ENCODE measurements at places on chromosomes 7 and 10.

DNA sequence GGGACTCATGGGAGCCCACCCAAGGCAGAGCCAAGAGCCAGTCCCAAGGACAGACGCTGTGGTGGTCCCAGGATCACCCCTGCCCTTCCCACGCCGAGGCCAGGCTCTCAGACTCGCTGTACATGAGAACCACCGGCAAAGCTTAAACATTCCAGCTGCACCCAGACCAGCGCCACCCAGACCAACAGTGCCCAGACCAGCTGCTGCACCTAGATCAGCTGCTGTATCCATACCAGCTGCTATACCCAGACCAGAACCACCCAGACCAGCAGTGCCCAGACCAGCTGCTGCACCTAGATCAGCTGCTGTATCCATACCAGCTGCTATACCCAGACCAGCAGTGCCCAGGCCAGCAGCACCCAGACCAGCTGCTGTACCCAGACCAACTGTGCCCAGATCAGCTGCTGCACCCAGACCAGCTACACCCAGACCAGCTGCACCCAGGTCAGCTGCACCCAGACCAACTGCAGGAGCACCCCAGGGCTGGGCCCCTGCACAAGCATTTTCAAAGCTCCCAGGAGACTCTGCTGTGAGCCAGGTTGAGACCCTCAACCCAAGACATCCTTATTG, 47.9 kb upstream of the CNPY1 start:
- no peak for DNase-seq

GRCh38 chr7:137354961-137355360, 11.4 kb upstream of the PTN start:
- no peak for DNase-seq

- no peak for DNase-seq
These were observed 208.2 kb downstream of the SNX13 start for GRCh38 chr7:17732083-17732482.

GRCh38 chr7:70353330-70353945, 755.2 kb downstream of the AUTS2 start:
- DNase-seq: peak; percentile 27

DNA sequence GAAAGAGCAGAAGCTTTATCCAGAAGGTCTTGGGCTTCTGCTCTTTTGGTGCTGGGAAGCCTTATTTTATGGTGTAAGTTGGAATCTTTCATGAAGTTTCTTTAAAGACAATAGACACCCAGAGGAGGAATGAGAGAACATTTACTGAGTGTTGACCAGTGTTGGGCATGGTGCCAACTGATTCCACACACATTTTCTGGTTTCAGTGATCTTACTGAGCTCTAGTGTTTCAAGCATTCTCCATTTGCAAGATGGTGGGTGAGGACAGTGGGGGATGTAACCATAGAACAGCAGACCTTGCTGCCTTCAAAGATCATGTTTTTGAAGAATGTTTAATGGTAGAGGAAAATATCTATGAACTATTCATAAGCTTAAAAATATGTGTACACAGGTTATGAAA, 114.6 kb downstream of the LRMDA start:
- no peak for DNase-seq

DNA sequence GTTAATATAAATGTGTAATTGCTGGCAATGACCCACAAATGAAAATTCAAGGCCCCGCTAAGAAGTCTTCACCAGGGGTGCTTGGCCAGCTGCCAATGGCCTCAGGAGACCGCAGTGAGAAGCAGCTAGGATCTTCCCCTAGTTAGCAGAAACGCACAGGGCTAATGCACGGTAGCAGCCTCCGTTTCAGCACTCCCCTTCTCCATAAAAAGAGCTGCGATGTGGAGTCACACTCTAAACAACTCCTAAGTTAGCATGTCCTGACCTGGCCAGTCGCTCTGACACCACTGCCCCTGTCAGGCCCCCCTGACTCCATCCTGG, 139.0 kb downstream of the SEPTIN14 start:
- DNase-seq: no peak

DNA sequence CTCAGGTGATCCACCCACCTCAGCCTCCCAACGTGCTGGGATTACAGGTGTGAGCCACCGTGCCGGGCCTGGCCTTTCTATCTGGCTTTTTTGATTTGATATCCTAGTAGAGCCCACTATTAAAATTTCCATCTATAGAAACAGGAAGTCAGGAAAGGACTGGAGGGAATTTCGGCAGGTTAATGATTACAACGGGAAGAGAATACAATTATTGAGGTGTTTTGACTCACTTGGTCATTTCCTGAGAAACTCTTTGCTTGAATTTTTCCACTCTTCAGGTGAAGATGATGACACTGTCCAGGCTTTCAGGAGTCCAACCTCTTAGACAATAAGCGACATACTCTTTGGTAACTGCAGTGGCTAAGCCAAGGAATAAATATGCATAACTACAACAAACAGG, 1.1 kb upstream of the MKLN1 start:
- DNase-seq: no peak

DNA sequence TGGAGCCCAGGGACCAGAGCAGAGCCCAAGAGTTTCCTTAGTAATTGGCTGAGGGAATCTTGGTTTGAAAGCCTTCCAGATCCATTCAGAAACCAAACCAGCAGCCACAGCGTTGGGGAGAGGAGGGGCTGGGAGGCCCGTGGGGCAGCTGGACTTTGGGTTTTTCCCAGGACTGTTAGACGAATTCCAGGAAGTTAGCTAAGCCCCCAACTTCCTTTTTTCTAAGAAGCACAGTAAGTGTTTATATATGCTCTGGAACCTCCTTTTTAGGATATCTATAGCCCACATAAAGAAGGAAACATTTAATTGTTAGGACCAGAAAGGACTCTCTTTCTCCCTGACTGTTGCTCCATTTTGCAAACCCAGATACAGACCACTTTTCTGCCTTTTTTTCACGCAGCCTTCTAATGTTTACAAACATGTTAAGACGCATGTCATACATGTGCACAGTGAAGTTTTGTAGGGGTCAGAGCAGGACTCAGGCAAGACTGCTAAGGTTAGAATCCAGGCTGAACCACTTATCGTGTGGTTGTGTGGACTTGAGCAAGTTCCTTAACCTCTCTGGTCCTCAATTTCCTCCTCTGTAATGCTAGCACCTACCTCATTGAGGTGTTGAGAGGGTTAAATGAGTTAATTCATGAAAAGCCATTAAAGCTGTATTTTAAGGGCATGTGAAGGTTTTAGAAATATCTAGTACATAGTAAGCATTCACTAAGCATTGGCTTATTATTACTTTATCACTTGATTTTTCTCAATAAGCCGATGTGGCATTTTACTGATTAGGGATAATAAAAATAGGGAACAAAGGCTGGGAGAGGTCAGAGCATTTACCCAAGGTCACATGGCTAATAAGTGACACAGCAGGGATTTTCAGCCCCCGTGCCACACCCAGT, 42.4 kb downstream of the TBATA start:
- no peak for DNase-seq

GRCh38 chr7:100476101-100476780, 2.8 kb downstream of the TSC22D4 start:
- DNase-seq: no peak

- peak; percentile 57 for DNase-seq
These were observed 55.0 kb upstream of the VWDE start for GRCh38 chr7:12458520-12459131.

GRCh38 chr10:609868-610545, 79.5 kb downstream of the DIP2C start:
- no peak for DNase-seq

DNA sequence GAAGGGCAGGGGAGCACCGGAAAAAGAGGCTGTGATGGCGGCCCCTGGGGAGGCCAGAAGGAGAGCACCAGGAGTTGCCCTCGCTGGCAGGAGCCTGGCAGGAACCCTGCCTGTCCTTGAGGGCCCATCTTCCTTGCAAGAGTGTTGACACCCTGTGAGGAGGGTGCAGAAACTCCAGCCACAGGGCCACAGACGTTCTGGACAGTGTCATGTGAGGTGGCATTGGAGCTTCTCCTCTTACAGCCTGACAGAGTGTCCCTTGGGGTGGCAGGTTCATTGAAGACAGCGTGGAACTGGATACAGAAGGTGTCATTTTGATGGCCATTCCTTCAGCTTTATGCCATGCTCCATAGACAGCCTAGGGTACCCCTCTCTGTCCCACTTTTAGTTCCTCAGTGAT, 54.2 kb downstream of the RBM20 start:
- DNase-seq: no peak

- DNase-seq: peak; percentile 65
These were observed 304.5 kb upstream of the LRRN3 start for GRCh38 chr7:110786328-110786965.

DNA sequence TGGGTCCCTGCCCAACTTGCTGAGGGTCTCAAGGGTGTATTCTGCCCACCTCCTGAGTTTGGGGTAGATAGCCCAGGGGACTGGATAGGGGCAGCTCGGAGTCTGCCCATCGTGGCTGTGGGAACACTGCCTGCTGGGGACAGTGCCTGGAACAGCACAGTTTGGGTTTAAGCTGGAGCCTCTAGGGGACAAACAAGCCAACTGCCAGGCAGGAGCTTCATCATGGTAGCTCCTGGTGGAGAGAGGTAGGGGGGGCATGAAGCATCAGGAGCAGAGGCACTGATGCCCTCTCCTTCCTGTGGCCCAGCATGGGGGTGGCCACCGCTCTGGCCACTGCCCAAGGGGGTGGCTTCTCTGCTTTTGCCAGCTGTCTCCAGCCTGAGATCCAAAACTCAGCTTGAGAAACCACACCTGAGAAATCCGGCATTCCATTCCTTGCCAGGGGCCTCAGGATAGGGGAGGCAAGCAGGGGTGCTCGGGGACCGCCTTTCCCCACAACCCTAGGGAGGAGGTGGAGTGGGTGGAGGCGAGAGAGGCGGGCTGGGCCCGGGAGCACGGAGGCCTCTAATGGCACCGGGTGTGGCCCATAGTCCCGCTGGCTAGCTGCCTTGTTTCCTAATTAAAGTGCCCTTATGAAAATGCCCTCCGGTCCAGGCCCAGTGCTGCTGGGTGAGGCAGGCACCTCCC, 47.6 kb downstream of the UNC5B start:
- no peak for DNase-seq

- peak; percentile 79 for DNase-seq
These were observed 54.4 kb downstream of the COBL start for GRCh38 chr7:51261950-51262795.

GRCh38 chr7:142331941-142332340, 74.1 kb upstream of the PRSS58 start:
- DNase-seq: no peak

DNA sequence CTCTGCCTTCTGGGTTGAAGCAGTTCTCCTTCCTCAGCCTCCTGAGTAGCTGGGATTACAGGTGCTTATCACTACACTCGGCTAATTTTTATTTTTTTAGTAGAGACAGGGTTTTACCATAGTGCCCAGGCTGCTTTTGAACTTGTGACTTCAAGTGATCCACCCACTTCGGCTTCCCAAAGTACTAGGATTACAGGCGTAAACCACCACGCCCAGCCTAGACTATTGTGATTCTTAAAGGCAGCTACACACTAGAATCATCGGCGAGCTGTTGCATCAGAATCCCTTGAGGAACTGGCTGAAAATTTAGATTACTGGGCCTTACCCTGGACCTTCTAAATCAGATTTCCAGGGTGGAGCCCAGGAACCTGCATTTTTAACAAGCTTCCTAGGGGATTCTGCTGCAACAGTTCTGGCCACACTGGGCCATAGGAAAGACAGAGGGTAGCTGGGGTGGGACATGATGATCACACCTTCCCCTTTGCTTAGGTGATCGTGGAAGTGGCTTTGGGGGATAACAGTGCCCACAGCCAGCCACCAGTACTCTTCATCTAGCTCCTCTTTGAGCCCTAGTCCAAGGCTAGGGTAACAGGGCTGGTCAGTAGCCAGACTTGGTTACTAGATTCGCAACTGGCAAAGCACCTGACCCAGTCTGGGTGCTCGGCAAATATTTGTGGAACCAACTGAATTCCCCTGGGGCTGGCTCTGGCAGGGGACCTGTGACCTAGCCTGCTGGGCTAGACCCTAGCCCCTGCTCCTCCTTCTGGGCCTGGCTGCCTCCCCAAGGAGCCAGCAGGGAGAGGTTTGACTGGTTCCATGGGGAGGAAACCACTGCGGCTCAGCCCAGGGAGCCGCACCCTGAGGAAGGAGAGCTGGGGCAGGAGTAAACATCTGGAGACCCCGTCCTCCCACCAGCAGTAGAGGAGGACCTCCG, 67.1 kb upstream of the DUSP5 start:
- DNase-seq: no peak

DNA sequence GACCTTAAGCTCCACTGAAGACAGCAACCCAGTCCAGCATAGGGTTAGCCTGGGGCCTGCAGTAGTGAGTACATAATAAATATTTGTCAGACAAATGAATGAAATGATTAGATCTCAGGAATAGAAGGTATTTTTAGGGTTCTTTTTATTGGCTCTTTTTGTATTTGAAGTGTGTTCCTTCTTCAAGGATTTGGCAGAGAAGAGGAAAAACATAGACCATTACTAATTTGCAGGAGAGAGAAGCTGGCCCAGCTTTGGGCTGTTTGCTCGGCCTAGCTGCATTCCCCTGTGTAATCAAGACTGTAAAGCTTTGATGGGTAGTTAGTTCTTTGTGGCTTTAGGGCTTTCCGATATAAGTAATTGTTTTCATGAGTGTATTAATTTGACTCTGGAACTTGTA, 64.2 kb downstream of the CNNM2 start:
- DNase-seq: no peak

DNA sequence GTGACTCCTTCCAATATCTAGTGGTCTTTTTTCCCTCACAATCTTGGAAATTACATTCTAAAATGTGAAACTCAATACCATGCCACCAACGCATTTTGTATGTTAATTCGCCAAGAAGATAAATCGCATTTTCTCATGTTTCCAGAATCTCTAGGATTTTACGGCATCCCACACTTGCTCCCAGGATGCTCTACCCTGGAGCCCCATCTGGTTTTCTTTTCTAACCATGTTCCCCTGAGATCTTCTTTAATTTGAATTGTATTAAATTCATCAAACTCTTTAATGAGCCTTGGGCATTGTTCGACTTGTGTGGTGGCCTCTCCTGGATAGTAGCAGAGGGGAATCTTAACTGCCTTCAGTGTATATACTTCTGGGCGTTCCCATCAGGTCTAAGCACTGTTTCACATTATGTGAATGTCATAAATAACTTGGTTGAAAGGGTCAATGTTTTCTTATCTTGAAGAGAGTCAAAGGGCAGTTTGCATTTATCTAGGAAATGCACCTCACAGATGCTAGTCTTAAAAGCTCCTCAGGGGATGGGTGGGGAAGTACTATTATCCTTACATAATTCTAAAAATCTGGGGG, 169.1 kb upstream of the MEOX2 start:
- DNase-seq: no peak

DNA sequence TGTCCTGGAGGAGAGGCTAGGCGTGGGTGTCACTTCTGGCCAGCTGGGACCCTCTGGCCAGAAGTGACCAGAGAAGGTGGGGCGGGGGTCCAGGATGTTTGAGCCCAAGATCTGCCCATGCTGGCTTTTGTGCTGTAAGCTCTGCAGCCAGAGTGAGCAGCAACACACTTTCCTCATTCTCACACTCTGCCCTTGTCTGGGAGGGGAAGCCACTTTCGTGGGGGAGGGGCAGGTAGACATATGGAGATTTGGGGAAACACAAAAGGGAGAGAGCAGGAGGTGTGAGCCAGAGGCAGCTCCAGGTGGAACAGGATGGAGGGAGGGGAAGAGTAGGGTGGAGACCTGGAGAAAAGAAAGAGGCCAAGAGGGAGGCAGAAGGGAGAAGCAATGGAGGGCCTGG, 31.5 kb upstream of the ADCYAP1R1 start:
- no peak for DNase-seq

Measured in COR-L47 (cell line).